Activated CD8-positive, alpha-beta T cell treated with anti-CD3 and anti-CD28 coated beads, Interleukin-2, amount 10 ng/mL, durations not matched to agents 7 days and 5 days (primary cell): ENCODE measurements at places on chromosomes 3 and 15. TPM values are rescaled to one million over a fixed set of nuclear protein-coding genes. Genes with fewer than 3 reads are reported as not detected.

ERICH6 gene
- 0.60 TPM for total RNA-seq

SAMD7 gene
- total RNA-seq: not detected

SV2B gene
- total RNA-seq: not detected

KLHL18 gene
- total RNA-seq: 29.8 TPM

CCDC54 gene
- total RNA-seq: not detected

TRH gene
- not detected for total RNA-seq

POLQ gene
- total RNA-seq: 35.5 TPM

AADAC gene
- total RNA-seq: not detected

- DNase-seq: no peak
Observed at GRCh38 chr3:138400651-138401070, 33.8 kb upstream of the ESYT3 start.

GRCh38 chr3:170656284-170656683, 70.4 kb upstream of the SLC7A14 start:
- no peak for DNase-seq

- peak; percentile 54 for DNase-seq
Observed at GRCh38 chr3:14780927-14781507, 37.7 kb upstream of the FGD5 start.

GRCh38 chr15:48415036-48415886, 84.0 kb downstream of the DUT start:
- no peak for DNase-seq

GRCh38 chr15:39434751-39435238, 146.1 kb upstream of the THBS1 start:
- no peak for DNase-seq

DNA sequence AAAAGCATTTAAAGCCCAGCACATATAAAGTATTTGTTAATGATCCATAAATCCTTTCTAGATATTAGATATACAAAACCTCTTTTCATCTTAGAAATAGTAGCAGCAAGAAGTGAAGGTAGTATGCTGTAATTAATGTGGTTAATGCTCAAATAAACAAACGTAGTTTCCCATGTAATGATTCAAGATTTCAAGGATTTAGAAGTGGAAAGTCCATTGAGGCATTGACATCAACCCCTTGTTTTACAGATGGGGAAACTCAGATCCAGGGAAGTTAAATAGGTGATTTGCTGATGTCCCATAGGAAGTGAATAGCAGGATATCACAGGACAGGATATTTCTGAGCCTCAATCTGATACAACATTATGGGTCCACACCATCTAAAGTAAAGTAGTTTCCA, 47.2 kb downstream of the TSC22D2 start:
- DNase-seq: no peak

DNA sequence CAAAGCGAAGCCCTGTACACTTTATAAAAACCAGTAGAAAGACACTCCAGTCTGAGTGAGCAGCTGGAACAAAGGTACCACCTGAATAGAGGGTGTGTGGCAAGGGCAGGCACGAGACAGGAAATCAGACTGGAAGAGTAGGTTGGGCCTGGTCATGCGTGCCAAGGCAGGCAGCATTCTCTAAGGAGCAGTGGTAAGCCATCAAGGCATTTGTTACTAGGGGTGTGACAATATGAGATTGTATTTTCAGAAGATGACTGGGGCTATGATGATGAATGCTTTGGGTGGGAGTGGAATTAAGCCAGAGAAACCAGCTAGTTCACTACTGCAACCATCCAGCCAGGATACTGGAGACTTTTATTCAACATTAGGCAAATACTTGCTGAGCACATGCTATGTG, 5.0 kb downstream of the JMJD7 start:
- no peak for DNase-seq

GRCh38 chr3:101939361-101940049, 90.2 kb downstream of the NFKBIZ start:
- DNase-seq: no peak

DNA sequence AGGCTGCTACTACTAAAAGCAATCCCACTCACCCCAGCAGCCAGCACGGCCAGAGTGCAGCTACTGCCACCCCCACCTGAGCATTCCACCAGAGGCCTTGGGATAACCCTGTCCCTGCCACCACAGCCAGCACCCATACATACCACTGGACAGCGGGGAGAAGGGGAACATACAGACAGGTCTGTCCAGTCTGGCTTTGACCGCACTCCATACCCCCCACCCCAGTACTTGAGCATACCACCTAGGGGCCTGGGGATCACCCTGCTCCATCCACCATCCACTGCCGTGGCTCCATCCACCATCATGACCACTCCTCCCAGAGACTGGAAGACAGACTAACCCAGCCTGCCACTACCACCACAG, 210.1 kb downstream of the ATP8B4 start:
- no peak for DNase-seq

GRCh38 chr3:78834910-78835309, 932.9 kb downstream of the ROBO1 start:
- no peak for DNase-seq

GRCh38 chr3:114155370-114155821, 23.5 kb downstream of the DRD3 start:
- DNase-seq: peak; percentile 33

GRCh38 chr15:101376615-101377395, 81.8 kb upstream of the SNRPA1 start:
- peak; percentile 46 for DNase-seq

GRCh38 chr3:9583792-9584191, 30.2 kb upstream of the LHFPL4 start:
- DNase-seq: no peak

DNA sequence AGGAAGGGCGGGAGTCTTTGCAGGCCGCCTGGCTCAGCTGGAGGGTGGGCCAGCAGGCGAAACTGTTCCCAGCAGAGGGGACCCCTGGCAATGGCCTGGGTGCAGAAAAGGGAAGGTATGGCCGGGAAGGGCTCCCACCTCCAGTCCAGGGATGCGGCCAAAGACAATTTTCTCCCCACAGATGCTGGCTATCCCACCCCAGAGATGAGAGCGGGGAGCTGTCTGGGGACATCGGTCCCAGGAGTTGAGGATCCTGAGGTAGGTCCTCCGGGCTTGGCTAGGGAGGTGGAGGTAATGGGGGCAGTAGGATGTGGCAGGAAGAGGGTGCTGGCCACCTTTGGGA, 1.7 kb downstream of the SEMA3G start:
- no peak for DNase-seq

DNA sequence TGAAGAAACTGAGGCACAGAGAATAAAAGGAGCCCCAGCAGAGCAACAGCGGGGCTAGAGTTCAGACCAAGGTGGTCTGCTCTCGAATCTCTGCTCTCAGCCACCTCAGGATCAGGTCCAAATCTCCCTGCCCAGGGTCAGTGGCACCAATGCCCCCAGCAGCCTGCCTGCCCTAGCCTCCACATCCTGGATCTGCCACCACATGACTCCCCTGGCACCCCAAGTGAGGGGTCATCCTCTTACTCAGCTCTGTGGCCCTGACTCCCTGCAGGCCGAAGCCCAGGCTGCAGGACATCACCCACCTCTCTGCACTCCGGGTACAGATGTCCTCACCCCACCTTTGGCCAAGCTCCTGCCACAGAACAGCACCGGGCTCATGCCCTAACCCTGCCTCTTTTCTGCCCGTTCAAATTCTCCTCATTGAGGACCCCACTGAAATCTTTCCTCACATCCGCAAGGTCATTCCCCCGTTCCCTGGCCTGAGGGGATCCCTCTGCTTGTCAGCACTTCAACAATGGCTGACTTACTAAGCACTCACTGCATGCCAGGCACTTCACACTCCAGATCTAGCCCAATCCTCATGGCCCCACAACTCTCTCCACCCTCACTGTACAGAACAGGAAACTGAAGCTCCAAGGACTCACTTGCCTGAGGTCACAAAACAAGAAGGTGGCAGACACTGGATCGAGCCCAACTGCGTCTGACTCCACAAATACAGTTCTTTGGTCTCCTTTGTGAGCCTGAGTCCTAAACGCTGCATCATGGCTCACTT, 4.3 kb downstream of the PPIB start:
- DNase-seq: no peak

DNA sequence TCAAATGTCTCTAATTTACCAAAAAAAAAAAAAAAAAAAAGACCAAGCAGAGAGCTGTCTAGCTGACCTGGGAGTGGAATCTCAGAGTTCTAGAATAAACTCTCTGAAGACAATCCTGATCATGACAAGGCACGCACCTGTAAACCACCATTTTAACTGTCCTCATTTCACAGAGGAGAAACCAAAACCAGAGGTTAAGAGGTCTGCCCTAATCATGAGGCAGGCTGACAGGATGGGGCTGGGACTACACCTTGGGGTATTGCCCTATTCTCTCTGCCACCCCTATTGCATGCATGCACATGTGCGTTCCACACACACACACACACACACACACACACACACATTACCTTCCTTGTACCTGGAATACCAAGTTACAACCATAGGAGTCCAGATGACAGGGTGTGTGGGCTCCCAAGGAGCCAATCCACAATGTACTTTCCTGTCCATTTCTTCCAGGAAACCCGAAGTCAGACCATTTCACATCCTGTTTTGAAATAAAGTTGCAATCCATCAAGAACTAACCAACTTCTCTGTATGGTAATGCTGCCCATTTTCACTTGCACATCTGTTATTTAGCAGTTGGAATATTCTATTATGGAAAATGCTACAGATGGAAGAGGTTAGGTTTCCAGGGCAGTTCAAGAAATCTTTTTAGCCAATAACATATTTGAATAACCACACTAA, 34.6 kb downstream of the HSPBAP1 start:
- DNase-seq: peak; percentile 32

- no peak for DNase-seq
Observed at GRCh38 chr3:185728630-185729336, 96.1 kb downstream of the IGF2BP2 start.

DNA sequence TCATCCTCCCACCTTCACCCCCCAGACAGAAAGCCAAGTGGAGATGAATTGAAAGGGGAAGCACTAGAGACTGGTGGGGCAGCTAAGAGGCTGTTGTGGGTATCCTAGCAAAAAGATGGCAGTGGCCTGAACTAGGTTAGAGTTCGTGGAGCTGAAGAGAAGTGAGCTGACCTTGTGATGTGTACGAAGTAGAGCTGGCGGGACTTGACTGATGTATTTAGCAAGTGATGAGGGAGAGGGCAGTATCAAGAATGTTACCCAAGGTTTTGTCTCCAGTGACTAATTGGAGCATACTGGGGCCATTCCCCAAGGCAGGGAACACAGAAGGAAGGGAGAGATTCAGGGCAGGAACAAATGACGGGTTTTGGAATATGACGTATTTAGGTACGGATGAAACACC, 50.0 kb upstream of the CP start:
- no peak for DNase-seq

GRCh38 chr15:81785181-81785580, 260.6 kb downstream of the MEX3B start:
- DNase-seq: no peak

DNA sequence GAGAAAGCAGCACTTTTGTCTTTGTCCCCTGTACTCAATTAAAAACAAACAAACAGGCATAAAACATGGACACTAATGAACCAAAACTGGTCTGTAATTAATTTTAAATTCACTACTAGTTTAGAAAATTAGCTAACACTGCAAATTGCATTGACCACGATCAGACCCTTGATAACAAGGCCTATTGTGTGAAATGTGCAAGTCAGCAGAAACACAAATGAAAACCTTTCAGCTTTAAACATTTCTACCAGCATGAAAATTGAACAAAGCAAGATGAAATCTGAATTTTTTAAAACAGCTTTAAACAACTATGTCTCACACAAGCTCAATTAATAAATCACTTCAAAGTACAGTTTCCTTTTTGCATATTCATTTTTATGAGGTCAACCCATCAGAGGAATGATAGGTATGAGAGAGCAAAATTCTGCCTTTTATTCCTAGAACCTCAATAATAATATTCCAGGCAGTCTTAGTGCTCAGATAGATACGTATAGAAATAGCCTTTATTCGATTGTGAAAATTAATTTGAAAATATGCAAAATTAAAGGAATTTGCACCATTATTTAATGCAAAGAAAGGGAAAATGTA, 27.0 kb upstream of the CHMP2B start:
- DNase-seq: no peak

- no peak for DNase-seq
Observed at GRCh38 chr3:13174803-13175135, 101.5 kb upstream of the IQSEC1 start.

DNA sequence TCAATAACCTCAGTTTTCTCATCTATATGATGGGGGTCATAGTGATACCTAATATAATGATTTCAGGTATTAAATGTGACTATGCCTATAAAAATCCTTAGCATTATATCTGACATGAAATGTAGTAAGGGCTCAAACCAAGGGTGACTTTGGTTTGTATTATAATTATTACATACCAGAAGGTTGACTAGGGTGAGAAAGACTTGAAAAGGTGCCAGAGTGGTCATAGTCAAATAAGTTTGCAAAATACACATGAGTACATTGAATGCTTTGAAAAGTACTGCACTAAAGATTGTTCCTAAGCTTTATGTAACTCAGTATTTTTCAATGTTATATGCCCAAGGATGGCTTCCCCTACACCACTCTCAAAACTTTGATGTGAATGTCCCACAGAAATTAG, 297.2 kb downstream of the ARPP21 start:
- DNase-seq: no peak

DNA sequence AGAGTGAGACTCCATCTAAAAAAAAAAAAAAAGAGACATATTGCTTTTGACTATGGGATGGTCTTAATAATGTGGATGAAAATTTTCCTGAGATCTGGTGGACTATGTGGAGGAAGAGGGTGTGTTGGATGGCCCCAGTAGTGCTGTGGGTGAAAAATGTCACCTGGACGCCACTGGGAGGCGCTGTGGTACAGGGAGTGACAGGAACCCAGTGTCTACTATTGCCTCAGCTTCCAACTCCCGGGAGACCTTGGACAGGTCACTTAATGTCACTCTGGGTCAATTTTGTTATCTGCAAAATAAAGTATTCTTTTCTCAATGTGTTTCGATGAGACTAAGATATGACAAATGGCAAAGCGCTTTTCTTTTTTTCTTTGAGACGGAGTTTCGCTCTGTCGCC, 27.7 kb upstream of the DCP1A start:
- peak; percentile 69 for DNase-seq

DNA sequence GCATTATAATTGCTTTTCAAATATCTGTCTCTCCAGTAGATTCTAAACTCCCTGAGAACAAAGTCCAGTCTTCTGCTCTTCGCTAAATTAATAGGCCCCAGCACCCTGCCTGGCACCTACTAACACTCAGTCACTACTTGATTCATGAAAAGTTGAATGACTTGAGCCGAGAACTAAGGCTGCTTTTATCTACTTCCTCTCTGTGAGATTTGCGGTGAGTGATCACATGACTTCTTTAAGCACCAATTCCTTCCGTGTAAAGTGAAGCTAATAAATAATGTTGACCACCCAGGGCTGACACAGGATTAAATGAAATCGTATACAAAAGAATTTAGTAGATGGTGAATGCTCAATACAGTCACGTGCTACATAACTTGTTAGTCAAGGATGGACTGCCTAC, 44.6 kb upstream of the PGPEP1L start:
- no peak for DNase-seq

GRCh38 chr15:39094116-39094515, 486.8 kb upstream of the THBS1 start:
- no peak for DNase-seq
